Ovary (tissue), 10 donors: ENCODE measurements at places on chromosomes 2 and 18. TPM values are rescaled to one million over a fixed set of nuclear protein-coding genes. Genes with fewer than 3 reads are reported as not detected.
A peak's percentile ranks its signal among the peaks of the same experiment; 100 is the strongest.

GRCh38 chr2:84904717-84905174 lies 710 bp upstream of the TMSB10 start:
- no peaks in the 10 kb centered on the region for H3K27me3 ChIP-seq
- peak; percentile 88 for DNase-seq
- peaks cover 5% of the 10 kb centered on the region for H3K4me1 ChIP-seq

The HRH4 gene
- not detected for total RNA-seq

The CPO gene
- total RNA-seq, result 0.28 TPM

The SLC35G4 gene
- not detected for total RNA-seq

The LTBP1 gene
- 74.8 TPM for total RNA-seq

- no peaks in the 10 kb centered on the region for H3K27me3 ChIP-seq
Observed at GRCh38 chr18:52341608-52342381, 1.8 kb downstream of the DCC start.

The CXCR4 gene
- 5.1 TPM for total RNA-seq

DNA sequence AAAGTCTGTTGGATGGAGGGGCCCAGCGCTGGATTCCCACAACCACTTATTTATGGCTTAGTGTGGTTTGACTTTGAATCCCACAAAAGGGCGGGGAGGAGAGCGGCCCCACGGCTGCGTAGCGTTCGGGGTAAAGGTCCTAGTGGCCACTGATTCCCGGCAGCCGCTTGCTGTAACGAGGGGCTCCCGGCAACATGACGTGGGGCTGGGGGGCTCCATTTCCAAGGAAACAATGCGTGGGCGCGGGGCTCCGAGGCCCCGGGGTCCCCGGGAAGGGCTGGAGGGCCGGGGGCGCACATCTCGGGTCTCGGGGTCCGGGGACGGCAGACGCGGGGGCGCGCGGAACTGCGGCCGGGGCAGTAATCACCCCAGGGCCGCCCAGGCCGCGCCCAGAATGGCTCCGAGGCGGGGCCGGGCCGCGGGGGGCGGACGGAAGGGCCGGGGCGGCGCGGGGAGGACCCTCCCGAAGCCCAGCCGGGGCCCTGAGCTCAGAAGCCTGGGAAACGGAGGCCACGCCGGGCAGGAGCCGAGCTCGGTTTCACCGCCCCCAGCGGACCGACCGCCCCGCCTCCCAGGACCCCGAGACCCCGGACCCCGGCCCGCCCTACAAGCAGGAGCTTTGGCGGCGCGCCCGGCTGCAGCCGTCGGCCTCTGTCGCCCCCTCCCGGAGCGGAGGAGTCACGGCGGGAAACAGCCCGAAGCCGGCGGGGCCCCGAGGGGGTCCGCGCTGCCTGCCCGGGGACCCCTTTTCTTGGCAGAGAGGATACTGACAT lies 11.9 kb upstream of the MLPH start:
- H3K4me3 ChIP-seq, result peak overlapping the region; percentile 62
- DNase-seq, result peak; percentile 93
- no peaks in the 10 kb centered on the region for H3K36me3 ChIP-seq
- H3K27ac ChIP-seq, result peak overlapping the region; percentile 92

The TSPYL6 gene
- total RNA-seq, result not detected

DNA sequence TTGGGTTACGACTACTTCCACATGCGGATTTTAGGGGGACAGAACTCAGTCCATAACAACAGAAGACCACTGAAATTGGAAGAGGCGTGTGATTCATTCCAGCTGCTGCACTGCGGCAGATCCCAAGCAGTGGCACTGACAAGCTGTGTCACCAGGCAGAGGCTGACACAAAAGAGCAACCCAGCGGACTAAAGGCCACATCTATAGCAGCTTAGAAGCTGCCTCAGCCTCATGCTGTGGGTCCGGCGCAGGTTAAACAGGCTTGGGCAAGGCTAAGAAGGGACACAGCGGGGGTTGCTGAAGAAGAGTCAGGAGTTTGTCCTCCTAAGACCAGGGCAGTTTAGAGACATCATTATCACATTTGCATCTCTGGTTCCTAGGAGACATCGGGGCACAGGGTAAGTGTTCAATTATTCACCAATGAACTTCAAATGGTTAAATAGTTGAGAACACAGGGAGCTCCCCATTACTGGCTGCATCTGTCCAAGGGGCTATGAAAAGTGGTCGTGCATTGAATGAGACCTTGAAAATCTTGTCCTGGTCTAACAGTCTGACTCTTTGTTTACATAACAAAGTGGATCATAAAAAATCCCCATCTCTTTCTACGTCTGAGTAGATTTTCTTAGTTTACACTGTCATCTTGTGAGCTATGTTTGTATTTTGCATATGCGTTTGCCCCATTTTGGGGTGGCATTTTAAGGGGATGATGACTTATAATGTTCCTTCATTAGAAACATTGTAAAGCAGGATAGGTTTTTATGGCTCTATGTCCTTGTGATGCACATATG lies 162.3 kb upstream of the TRIB2 start:
- no peaks in the 10 kb centered on the region for H3K36me3 ChIP-seq
- peak overlapping the region; percentile 64 for H3K27ac ChIP-seq
- no peak for DNase-seq

DNA sequence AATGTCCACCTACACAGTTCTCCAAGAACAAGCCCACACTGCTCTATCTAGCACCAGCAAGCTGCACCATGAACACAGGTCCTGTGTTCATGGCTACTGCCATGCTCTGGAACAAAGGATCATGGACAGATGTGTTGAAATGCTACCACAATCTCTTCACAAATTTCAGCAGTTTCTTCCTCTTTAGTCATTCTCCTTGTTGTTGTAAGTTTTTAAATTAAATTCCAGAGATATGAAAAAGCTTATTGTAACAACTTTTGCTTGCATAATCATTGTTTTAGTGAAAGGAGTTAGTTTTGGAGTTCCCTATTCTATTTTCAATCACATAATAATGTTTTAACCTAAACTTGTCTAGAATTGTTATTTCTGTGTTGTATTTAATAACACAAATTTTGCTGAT lies 17.2 kb upstream of the NAPG start:
- no peak overlapping the region for H3K27ac ChIP-seq
- H3K27me3 ChIP-seq, result no peaks in the 10 kb centered on the region

DNA sequence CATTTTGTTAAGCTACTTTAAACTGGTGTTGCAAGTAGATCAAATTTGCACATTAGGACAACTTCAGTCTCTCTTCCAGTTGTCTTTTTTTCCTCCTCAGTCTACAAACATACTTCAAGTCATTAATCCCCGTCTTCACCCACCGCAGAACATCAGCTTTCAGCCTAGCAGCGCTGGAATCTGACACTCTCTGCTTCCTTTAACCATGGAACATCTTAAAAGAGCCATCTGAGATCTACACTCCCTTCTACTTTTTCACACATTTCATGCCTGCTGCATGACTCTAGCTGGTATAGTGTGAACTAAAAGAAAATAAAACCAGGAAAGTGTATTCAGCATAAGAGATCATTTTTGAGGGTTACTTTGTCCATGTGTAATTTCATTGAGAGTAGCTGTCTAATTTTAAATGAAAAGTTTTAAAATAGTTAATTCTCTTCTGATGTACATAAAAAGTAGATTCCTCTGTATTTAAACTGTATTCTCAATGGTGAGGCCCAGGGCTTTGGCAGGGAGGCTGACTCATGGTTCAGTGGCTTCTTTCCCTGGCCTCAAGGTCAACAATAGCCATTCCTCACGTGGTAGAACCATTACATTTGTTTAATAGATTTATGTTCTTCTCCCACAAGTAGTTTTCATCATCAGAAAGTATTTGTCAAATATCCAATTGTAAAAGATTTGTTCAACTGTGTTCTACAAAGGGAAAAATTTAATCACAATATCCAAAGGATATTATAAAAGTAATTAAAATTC lies 16.5 kb downstream of the SGPP2 start:
- no peak overlapping the region for H3K4me3 ChIP-seq
- peak; percentile 44 for DNase-seq
- no peak overlapping the region for H3K27ac ChIP-seq
- no peaks in the 10 kb centered on the region for H3K27me3 ChIP-seq

DNA sequence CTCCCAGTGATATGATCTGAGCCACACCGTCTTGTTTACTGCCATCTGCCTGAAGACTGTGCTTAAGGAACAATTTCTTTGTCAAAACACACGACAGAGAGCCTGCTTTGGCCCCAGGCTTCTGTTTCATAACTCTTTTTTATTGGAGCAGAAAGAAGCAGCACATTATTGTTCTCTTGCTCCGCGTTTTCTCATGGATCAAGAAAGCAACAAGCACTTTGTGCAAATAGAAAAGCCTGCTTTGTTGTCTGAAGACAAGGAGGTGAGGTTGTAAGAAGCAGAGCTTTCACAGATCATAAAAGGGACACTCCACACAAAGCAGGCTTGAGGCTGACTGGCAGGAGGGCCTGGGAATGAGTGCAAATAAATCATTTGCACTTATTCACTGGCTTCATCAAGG lies 118.3 kb upstream of the FAM136A start:
- no peak overlapping the region for H3K27ac ChIP-seq
- H3K36me3 ChIP-seq, result no peaks in the 10 kb centered on the region
- DNase-seq, result no peak
- H3K27me3 ChIP-seq, result no peaks in the 10 kb centered on the region

GRCh38 chr2:96930351-96931010 lies 55.9 kb downstream of the FAM178B start:
- no peaks in the 10 kb centered on the region for H3K27me3 ChIP-seq
- no peaks in the 10 kb centered on the region for H3K36me3 ChIP-seq
- no peak overlapping the region for H3K4me3 ChIP-seq
- no peak overlapping the region for H3K27ac ChIP-seq
- DNase-seq, result no peak

GRCh38 chr18:61892683-61893308 lies at the start of gene RNF152:
TSS of gene RNF152 (minus strand) at chr18:61893007. CDS start at chr18:61816463, 76,544 bp downstream.
- DNase-seq, result peak; percentile 50
- H3K36me3 ChIP-seq, result no peaks in the 10 kb centered on the region
- no peaks in the 10 kb centered on the region for H3K27me3 ChIP-seq
- peak within 1 kb of the TSS; percentile 96 for H3K4me3 ChIP-seq
- H3K27ac ChIP-seq, result peak within 1 kb of the TSS; percentile 56

The RNF144A gene
- 25.3 TPM for total RNA-seq
